MG63 (cell line): ENCODE measurements at places on chromosomes 16 and 17. TPM values are rescaled to one million over a fixed set of nuclear protein-coding genes. Genes with fewer than 3 reads are reported as not detected.

Gene ADAP2
- 1.4 TPM in 1 of 2 replicates, not detected in the other for total RNA-seq

Gene PLEKHH3
- total RNA-seq, result 16.5 and 54.1 TPM in 2 replicates

Gene SARM1
- 17.2 and 33.1 TPM in 2 replicates for total RNA-seq

Gene C1QTNF8
- total RNA-seq, result not detected in 2 replicates

Gene PIGW
- total RNA-seq, result 6.6 and 7.7 TPM in 2 replicates

Gene ERI2
- total RNA-seq, result 14.1 and 24.4 TPM in 2 replicates

Gene CTRB2
- not detected in 2 replicates for total RNA-seq

Gene CDRT4
- total RNA-seq, result 2.9 TPM in 1 of 2 replicates, not detected in the other

DNA sequence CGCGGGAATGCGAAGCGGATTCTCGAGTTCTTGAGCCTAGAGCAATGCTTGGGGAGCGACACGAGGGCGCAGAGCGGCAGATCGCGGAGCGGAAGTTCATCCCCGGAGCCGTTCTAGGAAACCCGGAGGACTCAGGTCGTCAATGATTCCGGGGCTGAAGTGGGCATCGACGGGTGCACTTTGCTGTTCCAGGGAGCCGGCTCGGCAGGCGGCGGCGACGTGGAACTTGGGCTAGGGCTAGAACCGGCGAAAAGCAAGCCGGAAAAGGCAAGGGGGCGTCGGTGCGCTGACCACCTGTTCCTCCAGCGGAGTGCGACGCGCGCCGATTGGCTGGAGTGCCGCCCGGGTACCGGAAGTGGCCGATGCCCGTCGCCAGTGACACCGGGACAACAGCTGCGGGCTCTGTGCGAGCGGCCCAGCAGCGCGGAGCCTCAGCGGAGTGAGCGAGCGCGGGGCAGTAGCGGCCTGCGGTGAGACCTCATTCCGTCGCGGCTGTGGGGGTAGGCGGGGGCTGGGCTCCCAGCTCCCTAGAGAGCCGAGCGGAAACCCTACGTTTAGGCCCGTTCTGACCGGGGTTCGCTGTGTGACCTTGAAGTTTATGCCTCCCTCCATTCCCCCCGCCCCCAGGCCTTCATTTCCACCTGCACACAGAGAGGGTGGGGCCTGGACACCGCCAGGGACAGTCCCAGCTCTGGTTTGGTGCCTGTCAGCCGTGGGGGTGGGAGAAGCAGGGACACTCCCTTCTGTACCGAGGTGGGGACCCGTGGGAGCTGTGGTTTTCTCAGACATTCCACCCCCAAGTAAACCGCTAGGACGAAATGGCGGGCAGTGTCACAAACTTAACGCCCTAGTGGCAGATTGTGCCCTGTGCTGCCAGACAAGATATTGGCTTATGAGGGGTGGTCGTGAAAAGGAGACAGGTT is at the start of gene ZFP3:
Gene ZFP3, plus strand, starts transcription at position 362 of the 923 bp plus-strand sequence. CDS start 13,038 bp downstream, outside the sequence.
- DNase-seq, result peak; percentile 48

- DNase-seq, result no peak
Measured at GRCh38 chr16:17159617-17160016, 311.1 kb downstream of the XYLT1 start.

GRCh38 chr16:84940670-84941551 is 70.4 kb downstream of the ZDHHC7 start:
- no peak for DNase-seq

- DNase-seq, result peak; percentile 11
Measured at GRCh38 chr17:14510136-14510535, 209.3 kb downstream of the HS3ST3B1 start.

GRCh38 chr17:75743625-75744206 is 21.3 kb downstream of the GALK1 start:
- no peak for DNase-seq

GRCh38 chr16:67346341-67346740 is 19.7 kb downstream of the LRRC36 start:
- peak; percentile 46 for DNase-seq

DNA sequence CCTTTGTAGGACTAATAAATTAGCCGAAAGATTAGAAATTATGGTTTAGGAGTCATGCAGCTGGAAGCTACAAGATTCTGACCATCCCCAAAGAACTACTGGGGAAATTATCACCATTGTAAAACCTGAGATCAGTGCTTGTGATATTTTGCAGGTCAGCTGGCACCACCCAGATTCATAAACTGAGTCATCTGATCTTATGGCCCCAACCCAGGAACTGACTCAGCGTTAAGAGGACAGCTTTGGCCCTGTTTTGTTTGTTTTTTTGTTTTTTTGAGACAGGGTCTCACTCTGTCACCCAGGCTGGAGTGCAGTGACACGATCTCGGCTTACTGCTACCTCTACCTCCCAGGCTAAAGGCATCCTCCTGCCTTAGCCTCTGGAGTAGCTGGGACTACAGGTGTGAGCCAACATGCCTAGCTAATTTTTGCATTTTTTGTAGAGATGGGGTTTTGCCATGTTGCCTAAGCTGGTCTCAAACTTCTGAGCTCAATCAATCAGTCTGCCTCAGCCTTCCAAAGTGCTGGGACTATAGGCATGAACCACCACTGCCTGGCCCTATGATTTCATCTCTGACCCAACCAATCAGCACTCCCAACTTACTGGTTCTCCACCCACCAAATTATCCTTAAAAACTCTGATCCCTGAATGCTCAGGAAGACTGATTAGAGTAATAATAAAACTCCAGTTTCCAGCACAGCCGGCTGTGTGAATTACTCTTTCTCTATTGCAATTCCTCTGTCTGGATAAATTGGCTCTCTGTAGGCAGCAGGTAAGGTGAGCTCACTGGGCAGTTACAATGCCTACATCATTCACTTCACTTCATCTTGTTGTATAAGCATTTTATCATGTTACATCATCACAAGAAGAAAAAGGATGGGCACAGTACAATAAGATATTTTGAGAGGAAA is 79.4 kb upstream of the KSR1 start:
- DNase-seq, result peak; percentile 56

DNA sequence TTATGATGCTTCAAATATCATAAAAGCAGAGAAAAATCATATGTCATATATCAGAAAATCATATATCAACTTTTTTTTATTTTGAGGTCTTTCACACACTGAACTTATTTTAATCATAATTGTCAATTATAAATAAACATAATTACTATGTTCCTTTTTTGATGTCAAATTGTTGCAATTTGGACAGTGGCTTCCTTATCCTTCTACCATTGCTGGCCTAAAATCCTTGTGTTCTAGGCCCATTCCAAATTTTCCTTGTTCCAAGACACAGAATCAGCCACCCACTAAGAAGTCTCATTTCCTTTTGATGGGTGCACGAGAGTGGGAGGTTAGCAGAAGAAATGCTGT is 28.9 kb downstream of the G6PC1 start:
- DNase-seq, result no peak

DNA sequence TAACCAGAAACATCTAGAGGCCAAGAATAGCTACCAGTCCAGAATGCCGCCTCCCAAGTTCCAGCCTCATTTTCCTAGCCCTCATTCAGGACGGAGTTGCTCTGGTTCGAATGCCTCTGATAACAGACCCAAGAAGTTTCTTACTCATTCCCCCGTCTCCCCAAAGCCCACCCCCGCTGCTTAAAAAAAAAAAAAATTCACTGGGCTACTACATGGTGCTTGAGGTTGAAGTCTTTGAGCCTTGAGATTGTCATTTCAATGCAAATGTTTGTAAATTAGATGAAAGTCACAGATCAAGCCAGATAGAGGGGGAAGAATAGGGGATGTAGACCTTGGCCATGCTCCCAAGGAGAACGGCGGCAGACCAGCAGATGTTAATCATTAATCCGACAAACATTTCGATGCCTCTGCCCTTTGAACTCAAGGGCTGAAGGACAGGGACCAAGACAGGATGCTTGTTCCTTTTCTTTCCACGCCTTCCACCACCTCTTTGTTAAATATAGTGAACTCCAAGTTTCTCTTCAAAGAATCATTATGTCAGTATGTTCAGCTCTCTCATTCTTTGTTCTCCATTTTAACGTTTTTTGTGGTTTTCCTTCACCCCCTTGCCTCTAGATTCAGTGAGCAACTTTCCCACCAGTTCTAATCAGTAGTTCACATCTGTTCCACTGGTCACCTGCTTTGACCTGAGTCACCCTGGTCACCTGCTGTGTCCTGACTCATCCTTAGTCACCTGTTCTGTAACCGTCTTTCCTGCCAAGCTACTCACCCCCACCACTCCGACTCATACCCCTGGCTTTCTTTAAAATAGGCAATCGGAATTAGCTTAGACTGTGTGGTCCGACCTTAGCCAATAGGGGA is 190.3 kb downstream of the CPPED1 start:
- peak; percentile 56 for DNase-seq
